Anterior cingulate cortex (tissue), 58 donors: ENCODE measurements at places on chromosomes 13 and 19.

GRCh38 chr19:45187421-45188100 lies 9.0 kb downstream of the BLOC1S3 start:
- DNase-seq = no peak

DNA sequence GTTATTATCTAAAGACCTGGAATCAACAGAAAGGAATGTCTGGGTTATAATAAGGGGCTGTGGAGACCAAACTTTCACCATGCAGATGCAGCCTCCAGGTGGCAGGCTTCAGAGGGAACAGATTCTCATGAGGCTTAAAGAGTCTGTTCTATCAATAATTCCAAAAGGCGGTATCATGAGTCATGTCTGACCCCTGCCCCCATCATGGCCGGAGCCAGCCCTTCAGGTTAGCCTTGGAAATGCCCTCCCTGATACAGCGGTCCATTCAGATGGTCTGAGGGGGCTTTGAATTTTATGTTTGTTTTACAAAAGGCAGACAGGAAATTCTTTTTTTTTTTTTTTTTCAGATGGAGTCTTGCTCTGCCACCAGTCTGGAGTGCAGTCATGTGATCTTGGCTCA lies 21.7 kb upstream of the LAMP1 start:
- no peak for DNase-seq

DNA sequence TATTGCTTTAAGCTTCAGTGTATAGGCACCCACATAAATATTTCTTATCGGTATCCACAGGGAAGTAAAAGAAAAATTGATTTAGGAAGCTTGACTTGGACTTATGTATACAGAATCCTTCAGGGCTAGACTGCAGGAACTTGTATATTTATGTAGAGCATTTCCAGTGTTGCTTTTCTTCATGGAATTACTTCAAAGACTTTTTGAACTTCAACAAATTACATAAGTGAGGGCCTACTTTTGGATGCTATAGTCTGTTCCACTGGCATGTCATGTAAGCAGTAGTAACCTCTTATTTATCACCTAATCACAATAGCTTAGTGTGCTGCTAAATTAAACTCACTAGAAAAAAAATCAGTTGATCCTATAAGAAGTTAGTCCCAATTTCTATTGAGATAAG lies 557.9 kb upstream of the SLITRK6 start:
- no peak for DNase-seq

DNA sequence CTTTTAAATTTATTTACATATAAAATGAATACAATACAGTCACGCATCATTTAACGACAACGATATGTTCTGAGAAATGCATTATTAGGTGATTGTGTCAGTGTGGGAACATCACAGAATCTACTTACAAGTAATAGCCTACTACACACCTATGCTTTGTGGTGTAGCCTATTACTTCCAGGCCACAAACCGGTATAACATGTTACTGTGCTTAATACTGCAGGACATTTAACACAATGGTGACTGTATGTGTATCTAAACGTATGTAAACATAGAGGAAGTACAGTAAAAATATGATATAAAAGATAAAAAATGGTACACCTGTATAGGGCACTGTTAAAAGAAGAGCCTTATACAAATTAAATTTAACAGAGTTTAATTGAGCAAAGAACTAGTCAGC lies 62.4 kb upstream of the KLHL1 start:
- DNase-seq = no peak

DNA sequence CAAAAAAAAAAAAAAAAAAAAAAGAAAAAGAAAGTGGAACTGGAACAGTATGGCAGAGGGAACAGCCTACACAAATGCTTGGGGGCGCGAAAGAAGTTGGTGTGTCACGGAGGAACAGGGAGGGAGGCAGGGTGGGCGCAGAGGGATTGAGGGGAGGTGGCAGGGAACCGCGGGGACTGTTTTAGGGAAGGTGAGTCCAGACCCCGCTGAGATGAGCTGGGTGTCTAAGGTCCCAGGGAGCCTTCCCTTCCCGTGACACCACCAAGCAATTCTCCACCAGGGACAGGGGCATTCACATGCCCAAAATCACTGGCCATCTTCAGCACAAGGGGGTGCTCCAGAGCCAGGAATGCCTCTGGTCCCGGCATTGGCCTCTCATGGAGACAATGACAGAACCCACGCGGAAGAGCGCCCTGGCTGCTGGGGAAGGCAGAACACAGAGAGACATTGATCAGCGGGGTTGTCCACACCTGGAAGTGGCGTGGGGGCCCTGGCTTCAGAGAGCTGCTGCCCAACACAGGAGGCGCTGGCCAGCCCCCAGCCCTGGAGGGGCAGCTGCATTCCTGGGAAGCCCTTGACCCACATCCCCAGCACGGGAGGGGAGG lies 6.9 kb downstream of the PEAK3 start:
- peak; percentile 43 for DNase-seq

- no peak for DNase-seq
These were observed 1.8 kb upstream of the DIAPH3 start for GRCh38 chr13:60165391-60166099.

DNA sequence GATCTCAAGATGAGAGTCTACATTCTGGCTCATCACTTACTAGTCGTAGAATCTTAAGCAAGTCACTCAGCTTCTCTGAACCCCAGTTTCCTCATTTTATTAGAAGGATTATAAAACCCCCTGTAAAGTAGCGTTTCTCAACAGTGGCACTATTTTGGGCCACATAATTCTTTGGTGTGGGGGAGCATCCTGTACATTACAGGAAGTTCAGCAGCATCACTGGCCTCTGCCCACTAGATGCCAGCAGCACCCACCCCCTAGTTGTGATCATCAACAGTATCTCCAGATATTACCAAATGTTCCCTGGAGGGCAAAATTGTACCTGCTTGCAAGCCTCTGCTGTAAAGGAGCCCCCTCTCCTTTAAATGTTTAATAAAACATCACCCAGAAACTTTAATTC lies 22.6 kb downstream of the STARD13 start:
- no peak for DNase-seq

DNA sequence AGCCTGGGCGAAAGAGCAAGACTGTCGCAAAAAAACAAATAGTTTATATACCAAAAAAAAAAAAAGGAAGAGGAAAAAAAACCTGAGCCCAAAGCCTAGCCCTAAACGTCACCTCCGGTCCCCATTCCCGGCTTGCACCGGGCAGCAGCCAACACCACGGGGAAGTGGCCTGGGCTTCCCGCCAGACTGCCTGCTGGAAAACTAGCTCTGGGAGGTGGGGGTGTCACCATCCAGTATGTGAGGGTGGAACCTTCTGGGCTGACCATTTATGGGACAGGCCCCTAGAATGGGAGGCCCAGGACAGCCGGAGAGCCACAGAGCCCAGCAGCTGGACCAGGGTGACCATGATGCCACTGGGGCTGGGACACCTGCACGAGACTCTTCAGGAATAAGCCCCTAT lies 37.3 kb downstream of the IL12RB1 start:
- no peak for DNase-seq

DNA sequence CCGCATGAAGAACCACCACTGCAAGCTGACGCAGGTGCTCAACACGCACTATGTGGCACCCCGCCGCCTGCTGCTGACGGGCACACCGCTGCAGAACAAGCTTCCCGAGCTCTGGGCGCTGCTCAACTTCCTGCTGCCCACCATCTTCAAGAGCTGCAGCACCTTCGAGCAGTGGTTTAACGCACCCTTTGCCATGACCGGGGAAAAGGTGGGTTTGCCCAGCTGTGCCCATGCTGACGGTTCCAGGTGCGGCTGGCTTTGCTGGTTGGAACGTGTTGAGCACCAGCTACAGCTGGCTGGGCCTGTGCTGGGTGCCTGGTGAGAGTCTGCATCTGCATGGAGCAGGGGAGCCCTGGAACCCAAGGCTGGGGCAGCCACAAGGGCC lies 60.9 kb downstream of the SMARCA4 start:
- DNase-seq = no peak

GRCh38 chr13:50552424-50552966 lies 291.0 kb downstream of the DLEU7 start:
- no peak for DNase-seq

DNA sequence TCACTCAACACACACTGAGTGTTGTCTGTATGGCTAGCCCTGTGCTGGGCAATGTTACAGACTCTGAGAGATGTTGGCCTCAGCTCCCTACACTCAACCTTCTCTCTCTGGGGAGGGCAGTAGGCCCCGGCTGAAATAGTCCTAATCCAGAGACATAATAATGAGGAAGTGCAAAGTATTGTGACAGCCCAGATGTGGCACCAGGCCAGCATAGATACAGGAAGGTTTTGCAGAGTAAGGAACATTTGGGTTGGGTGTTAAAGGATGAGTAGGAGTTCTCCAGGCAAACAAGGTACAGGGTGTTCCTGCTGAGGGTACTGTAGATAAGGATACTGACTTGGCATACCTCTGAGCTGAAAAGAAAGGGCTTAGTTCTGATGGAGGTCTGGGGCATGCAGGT lies 2.4 kb downstream of the LIN7B start:
- no peak for DNase-seq

- no peak for DNase-seq
These were observed 247.6 kb upstream of the MIR17HG start for GRCh38 chr13:91099877-91100276.

DNA sequence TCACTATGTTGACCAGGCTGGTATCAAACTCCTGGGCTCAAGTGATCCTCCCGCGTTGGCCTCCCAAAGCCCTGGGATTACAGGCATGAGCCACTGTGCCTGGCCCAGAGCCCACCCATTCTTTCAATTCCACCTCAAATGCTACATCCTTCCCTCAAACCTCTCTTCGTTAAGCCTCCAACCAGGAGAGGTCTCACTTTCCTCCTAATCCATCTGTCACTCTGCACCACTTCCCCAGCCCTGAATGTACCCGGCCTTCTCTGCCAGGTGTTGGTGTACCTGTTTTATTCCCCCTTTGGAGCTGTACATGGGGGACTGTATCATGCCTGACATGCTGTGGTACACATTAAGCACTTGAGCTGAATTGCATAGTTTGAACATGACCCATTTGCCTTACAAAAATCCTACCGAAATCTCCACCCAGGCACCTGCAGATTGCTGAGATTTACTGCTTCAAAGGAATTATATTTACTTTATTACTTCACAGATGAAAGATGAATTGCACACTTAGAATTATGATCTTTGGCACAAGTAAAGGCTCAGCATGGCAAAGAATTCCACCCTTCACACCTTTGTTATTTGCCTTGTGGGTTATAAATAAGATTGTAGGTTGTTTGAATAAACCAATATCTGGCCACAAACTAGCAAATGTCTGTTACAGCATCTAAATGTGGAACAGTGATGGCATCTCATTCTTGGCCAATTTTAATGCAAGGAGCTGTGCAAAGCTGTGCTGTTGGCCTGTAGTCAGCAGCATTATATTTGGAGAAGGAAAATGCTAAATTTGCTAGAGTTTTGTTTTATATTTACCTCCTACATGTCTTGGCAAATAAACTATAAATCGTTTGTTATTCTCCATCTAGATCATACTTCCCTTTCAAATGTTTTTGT lies 15.6 kb upstream of the WASF3 start:
- no peak for DNase-seq

DNA sequence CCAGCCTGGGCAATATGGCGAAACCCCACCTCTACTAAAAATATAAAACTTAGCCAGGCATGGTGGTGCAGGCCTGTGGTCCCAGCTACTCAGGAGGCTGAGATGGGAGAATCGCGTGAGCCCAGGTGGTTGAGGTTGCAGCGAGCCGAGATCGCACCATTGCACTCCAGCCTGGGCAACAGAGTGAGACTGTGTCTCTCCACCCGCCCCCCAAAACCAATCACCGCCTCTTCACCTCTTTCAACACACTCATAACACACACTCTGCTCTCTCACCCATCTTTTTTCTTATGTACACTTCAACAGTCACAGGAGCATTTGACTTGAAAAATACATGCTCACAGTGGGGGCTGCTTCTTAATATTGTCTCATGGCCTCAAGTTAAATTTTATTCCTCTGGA lies 76.8 kb downstream of the ESD start:
- DNase-seq = no peak

GRCh38 chr13:113371061-113371460 lies 7.1 kb upstream of the GRTP1 start:
- DNase-seq = no peak
